ENCODE measurements at places on chromosomes 16 and 17.

DNA sequence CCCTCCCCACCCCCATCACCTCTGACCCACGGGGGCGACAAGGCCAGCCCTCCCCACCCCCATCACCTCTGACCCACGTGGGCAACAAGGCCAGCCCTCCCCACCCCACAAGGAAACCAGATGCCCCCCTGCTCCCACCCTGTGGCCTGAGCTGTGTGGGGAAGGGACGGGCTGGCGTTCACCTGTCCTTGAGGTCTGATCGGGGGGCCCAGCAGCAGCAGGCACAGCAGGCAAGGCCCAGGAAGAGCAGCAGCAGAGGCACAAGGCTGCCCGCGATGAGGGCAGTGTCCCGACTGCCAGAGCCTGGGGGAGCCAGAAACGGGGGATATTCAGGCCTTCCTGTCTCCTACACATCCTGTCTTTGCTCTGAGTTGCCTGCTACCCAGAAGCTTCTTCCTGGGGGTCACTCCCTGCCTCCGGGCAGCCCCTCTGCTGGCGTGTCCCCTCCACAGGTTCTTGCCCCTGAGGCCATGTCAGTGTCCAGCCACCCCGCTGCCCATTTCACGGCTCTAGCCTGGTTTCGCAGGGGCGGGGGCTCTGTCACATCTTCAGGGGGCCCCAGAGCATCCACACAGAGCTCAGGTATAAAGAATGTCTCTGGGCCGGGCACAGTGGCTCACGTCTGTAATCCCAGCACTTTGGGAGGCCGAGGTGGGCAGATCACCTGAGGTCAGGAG, 6.8 kb downstream of the SCARF1 start:
- no peak for DNase-seq

GRCh38 chr17:81166033-81166492, at the start of gene AATK:
Gene AATK, minus strand, starts transcription at chr17:81166221. Its CDS starts 229 bp downstream, at chr17:81165992.
- no peak for DNase-seq

DNA sequence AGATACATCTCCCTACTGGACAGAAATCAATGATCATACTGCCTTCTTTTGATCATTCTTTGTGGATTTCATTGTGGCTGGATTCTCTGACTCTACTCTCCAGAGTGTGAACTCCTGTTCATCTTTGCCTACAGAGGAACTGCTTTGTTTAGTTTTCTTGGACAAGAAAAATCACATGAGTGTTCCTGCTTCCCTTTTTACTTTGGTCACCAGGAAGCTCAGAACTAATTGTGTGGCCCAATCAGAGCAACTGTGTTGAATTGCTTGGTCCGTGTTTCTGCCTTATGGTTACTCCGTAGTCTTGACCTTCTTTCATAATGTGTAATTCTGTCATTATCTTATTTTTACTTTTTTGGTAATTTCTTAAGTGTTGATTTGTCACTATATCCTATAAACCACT, 97.0 kb downstream of the MAF start:
- no peak for DNase-seq

DNA sequence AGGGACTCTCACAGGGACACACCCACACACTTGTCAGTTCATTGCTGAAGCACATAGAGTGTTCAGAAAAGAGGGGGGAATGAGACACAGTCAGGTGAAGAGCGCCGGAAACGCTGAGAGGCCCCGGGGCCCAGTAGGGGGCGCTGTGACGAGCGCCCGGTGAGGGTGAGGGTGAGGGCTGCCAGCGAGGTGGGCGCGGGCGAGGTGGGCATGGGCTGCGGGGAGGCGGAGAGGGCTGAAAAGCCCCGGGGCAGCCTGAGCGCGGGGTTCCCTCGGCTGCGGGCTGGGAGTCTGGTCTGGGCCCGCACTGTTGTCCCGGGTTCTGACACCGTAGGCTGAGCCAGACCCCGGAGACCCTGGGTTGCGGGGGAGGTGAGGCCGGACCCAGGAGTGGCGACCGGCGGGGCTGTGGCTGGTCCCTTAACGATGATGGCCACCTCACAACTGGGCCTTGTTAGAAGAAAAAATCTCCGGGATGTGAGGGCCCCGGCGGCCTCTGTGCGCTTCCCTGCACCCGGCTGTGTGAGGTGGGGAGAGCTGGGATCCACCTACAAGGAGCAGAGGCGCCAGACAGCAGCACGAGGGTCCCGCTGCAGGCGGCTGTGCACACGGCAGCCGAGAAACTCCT, 91.4 kb downstream of the C16orf78 start:
- DNase-seq = peak; percentile 4

DNA sequence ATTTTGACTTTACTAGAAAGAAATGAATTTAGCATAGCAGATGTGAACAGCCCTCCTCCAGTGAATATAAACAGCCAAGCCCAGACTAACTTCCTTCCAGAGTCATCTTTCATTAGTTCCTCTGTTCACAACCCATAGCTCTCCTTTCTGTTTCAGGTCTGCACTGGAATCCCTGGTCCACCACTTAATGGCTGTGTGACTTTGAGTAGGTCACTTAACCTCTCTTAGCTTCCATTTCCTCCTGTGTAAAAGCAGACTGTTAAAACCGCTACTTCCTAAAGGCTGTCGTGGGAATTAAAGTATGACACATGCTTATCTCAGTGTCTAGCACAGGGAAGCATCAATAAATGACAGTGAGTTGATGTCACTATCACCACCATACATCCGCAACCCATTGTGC, 7.5 kb downstream of the SLC6A4 start:
- DNase-seq = no peak

- no peak for DNase-seq
Measured at GRCh38 chr17:55518510-55518909, 7.3 kb upstream of the SMIM36 start.

DNA sequence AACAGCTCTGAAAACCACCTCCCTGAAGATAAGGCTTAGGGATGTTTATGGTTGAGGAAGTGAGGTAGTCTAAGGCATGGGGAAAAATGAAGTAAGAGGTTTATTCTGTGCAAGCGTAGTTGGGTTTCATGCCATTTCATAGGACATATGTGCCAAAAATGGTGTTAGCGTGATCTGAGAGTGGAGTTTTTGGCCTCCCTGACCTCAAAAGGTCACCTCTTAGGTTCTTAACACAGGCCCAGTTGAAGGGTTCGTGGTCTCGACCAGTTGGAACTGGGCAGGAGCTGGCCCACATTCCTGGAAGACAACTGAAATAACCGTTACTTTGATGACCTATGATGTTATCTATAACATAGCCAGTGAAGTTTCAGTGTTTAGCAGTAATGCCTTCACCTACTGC, 57.0 kb downstream of the MRTFB start:
- no peak for DNase-seq

GRCh38 chr16:74249254-74249653, 47.4 kb upstream of the PSMD7 start:
- DNase-seq = no peak

DNA sequence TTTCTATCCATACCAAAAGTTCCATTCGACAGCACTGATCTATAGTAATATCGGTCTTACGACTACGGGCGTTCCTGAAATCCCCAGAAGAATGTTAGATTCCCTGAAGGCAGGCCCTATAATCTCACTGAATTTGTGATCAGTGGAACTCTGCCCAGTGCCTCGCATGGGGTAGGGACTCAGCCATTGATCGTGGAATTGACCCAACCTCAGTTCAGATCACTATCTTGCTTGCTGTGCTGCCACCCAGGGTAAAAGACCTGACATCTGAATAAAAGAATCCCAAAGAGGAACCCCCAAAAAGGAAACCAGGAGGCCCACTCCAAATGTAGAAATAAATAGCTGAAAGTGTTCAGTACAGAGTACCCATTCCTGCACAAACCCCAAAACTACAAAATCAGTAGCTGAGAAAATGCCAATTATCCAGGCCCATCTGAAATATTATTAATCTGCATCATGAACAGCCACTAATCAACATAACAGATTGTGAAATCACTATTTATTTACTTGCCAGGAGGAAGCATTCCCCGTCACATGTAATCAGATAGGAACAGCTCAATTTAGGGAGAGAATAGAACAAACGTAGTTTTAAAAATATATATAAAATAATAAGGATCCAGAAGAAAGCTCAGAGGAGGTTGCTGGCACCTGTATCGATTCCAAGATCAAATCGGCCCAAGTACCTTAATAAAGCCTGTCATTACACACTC, 221.9 kb downstream of the ZFHX3 start:
- DNase-seq = no peak

DNA sequence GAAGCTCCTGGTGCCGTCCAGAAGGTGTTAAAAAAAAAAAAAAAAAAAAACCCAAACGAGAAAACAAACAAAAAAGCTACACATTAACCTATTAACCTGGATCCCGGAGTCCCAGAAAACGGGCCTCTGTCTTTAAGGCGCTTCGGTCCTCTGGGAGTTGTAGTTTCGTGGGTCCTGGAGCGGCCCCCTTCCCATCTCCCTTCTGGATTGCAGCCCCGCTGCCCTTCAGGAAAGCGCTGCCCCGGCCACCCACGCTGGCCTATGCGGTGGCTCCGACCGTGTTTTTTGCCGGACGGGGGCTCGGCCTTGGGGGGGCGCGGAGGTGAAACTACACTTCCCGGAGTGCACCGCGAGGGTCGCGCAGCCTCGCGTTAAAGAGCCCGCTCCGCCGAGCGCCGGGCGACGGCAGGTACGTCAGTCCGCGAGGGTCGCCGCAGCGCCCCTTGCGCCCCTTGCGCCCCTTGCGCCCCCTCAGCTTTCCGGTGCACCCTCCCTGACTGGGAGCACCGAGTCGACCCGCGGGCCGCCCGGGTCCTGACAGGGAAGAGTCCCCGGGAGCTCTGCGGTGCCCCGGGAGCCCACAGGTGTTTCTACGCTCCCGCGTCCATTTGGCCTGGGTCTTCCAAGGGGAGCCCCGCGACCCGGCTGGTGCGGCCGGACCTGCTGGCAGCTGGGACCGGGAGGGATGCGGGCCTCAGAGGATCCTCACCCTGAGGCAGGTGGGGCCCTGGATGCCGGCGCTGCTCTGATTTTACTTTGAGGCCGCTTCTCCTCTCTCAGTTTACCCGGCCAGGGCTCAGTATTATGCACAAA, at the start of gene FCSK:
TSS of gene FCSK (plus strand) at position 374 of the 813 bp plus-strand sequence. CDS start 8,596 bp downstream, outside the sequence.
- DNase-seq = peak; percentile 71

GRCh38 chr16:53081032-53081424, 26.2 kb downstream of the CHD9 start:
- no peak for DNase-seq

- no peak for DNase-seq
Measured at GRCh38 chr17:66829386-66829864, 5.5 kb upstream of the CACNG5 start.

DNA sequence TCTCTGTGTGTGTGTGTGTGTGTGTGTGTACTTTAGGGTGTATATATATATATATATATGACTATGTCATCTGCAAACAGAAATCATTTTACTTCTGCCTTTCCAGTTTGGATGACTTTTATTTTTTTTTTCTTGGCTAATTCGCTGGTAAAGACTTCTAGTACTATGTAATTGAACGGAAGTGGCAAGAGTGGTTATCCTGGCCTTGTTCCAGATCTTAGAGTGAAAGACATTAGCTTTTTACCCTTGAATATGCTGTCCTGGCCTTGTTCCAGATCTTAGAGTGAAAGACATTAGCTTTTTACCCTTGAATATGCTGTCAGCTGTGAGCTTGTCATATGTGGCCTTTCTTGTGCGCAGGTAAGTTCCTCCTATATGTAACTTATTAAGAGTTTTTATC, 72.7 kb upstream of the MYOCD start:
- DNase-seq = no peak

DNA sequence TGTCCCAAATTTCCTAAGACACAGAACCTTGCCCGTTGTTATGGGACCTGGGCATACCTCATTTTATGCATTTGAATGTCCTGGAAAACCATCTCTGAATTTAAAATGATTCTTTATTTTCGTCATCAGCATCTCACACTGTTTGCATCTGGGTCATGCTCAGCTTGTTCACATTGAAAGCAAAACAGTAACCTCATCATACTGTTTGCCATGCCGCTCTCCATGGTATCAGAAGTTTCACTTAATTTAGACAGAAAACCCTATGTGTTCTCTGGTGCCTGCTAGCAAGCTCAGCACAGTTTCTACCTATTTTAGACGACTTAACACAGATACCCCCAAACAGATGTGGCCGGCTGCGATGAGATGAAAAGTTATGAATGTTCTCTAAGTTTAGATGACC, 292.1 kb downstream of the SNX29 start:
- no peak for DNase-seq

DNA sequence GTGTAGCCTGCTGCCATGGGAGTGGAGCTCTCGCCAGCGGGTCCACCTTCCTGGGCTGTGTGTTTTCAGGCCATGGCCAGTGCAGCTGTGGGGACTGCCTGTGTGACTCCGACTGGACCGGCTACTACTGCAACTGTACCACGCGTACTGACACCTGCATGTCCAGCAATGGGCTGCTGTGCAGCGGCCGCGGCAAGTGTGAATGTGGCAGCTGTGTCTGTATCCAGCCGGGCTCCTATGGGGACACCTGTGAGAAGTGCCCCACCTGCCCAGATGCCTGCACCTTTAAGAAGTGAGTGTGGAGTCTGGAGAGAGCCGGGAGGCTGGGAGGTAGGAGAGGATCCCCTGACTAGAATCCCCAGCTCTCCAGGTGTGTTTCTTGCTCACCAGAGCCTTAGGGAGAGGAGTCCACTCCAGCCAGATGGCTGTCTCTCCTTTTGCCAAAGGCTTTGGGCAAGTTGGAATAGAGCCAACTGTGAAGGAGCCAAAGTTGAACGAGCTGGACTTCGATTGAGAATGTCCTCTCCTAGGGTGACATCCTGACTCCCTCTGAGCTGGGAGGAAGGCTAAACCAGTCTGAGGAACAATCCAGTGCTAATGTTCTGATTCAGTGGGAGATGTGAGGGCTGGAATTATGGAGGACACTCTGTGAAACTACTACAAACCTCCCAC, 24.4 kb upstream of the EFCAB13 start:
- no peak for DNase-seq

DNA sequence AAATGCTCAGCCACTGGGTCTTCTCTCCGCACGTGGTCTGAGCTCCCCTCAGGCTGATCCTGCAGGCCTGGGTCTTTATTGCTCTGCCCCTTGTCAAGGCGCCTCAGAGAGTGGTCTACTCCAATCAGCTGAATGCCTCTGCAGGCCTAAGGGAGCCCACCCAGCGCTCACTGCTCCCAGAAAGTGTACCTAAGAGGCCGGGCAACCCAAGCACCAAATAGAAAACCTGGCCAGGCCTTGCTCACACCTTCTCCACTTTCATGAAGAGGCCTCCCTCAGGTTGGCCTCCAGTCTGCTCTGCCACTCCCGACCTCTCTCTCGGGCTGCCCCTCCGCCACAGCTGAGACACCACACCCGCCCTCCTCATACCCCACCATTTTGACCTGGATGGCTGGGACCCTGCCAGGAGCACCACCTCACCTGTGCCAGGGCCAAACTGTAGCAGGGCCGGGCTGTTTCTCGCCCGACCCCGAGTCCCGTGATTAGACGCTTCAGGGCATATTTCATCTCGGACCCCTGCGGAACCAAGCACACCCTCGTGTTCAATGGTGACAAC, 665 bp downstream of the MYBBP1A start:
- no peak for DNase-seq

- DNase-seq = no peak
Measured at GRCh38 chr16:29925105-29925756, 795 bp downstream of the KCTD13 start.

GRCh38 chr17:30957741-30958140, 13.1 kb upstream of the RNF135 start:
- no peak for DNase-seq
